ENCODE measurements at places on chromosomes 13 and 19.
A peak's percentile ranks its signal among the peaks of the same experiment; 100 is the strongest.

DNA sequence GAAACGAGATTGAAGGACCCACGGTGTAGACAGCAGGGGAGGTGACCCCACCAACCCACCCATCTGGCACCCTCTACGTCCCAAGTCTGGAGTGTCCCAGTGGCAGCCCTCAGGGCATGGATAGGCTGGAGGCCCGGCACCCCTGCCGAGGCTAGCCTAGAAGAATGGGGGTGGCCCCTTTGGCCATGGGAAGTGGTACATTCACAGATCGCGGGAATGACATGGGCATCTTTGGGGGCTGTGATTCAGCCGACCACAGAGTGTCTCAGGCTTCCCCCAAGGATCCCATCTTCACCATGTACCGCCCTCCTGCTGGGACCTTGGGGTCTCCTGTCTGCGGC lies 11.3 kb upstream of the MKNK2 start:
- DNase-seq: no peak

- DNase-seq: no peak
Measured at GRCh38 chr19:44697670-44698034, 1.3 kb upstream of the CEACAM16 start.

DNA sequence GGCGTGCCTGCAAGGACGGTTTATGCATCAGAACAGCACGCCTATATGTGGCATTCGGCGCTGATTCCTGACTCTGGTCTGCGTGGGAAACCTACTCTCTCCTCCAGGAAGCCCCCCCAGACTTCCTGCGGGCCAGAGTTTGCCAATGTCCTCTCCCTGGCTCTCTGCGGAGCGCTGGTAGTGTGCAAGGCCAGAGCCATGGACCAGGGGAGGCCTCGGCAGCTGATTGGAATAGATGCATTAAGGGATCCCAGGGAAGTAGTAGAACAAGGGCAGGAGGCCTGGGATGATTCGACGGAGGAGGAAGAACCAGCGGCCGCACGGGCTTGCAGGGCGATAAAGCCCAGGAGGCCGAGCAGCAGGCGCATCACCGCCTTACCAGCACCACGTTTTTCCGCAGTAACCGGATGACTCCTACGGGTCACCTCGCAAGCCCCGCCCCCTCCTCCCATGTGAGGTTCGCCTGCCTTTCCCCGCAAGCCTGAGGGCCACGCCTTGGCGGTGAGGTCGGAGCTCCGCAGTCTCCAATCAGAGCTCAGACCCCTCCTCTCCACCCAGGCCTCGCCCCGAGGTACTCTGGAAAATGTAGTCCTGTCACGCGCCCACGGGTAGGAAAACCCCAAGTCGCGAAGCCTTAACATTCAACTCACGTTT lies 5.0 kb downstream of the CLEC11A start:
- peak; percentile 63 for DNase-seq

DNA sequence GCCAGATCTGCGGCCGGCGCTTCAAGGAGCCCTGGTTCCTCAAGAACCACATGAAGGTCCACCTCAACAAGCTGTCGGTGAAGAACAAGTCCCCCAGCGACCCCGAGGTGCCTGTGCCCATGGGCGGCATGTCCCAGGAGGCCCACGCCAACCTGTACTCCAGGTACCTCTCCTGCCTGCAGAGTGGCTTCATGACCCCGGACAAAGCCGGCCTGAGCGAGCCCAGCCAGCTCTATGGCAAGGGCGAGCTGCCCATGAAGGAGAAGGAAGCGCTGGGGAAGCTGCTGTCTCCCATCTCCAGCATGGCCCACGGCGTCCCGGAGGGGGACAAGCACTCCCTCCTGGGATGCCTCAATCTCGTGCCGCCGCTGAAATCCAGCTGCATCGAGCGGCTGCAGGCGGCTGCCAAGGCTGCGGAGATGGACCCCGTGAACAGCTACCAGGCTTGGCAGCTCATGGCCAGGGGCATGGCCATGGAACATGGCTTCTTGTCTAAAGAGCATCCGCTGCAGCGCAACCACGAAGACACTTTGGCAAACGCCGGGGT lies 72.6 kb downstream of the ZNF536 start:
- no peak for DNase-seq

DNA sequence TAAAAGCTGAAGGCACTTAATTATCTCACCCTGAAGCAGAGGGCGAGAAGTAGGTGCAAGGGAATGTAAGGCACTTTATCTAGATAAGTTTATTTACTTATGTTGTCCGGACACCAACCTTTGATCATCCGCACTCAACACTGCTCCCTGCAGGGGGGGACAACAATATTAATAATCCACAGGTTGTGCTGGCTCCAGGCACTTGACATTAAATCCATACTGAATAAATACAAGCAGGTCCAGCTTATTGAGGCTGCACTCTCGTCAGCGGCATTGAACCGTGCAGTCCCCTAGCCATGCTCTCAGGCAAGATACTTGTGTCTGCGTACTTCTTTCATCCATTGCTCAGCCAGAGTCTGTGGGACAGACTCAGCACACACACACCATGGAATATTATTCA lies 374.5 kb upstream of the NBEA start:
- DNase-seq: no peak

DNA sequence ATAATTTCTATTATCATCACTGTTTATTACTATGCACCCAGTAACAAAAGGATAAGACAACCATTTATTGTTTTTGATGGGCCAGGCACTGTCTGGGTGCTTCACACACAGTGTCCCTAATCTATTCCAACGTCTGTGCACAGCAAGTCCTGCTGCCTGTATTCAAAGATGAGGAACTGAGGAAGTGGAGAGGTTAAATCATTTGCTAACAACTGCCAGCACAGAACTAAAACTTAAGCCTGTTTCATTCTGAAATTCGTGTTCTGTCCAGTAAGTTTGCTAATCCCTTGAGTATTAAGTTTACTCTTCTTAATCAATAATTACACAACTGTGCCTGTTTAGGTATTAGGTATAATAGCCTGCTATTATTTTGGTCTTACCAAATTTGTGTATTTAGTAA lies 41.9 kb downstream of the TEX26 start:
- no peak for DNase-seq

GRCh38 chr19:19554074-19555023 lies 16.3 kb downstream of the CILP2 start:
- DNase-seq: no peak

DNA sequence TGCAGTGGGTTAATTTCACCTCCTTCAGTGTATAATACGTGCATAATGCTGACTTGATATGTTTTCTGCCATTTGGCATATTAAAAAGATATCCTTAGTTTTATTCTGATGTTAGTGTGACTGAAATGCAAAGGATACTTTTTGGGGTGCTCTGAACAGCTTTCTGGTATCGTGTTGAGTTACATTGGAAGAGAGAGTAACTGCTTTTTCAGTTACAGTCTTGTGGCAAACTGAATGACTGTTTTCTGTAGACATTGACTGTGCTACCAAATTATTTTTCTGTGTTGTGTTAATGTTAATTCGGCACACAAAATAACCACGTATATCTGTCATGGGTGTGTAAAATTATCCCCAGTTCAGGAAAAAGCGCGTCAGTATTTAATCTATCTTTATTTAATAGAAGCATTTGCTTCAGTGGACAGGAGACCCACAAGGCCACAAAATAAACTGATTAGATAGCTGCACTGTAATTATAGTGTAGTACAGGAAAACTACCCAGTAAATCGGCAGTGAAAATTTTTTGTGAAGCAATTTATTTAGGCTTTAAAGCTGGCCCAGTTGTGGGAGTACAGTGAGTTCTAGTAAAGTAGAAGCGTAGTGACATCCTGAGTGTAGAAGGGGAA lies 2.5 kb downstream of the URI1 start:
- no peak for DNase-seq

DNA sequence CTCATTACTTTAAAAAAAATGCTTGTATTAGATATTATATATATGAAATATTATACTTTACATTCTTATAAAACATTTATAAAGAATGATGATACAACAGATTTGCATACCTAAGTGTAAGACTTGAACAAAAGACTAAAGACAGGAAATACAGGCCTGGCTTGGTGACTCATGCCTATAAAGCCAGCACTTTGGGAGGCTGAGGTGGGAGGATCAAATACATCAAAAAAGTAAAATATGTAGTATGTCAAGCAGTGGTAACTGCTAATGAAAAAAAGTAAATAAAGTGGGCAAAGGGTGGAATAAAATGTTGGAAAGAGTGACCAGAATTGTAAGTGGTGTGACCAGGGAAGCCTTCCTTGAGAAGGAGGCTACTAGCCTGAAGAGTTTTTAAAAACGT lies 133.7 kb downstream of the GGACT start:
- DNase-seq: peak; percentile 43

DNA sequence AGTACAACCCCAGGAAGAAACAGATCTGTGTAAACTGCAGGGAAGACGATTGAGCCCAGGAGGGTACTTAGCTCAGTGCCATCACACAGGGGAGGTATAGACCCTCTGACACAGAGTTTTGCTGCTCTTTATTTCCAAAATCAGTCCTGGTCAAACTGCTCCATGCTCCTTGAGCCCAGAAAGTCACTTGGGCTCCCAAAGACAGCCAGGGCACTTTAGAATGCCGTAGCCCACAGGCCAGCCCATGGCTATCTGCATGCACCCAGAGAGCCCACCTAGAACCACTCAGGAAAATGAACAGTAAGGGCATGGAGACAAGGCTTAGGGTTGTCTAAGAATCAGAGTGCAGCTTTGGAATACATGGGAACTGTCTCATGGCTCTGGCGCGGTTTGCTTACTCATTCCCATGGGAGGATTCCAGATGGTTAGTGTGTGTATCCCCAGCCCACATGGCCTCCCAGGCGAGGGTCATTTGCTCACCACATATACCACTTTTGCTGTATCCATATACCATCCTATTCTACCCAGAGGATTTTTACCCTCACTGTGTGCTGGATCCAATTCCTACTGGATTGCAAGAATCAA lies 14.7 kb upstream of the PDCD5 start:
- DNase-seq: peak; percentile 60

DNA sequence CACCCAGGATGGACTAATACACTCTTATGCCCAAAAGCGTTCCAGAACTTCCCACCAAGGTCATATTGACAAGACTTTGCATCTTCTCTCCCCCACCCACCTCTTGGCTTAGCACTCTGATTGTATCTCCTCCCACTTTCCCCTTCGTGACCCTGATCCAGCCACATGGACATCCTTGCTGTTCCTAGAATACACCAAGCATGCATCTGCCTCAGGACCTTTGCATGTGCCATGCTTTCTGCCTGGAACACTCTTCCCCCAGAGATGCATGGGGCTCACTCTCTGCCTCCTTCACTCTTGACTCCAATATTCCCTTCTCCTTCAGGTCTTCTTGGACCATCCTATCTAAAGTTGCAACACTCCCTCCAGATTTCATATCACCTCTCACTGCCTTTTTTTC lies 16.2 kb upstream of the LAIR1 start:
- no peak for DNase-seq

- DNase-seq: no peak
Measured at GRCh38 chr13:74036373-74036772, 97.8 kb downstream of the KLF12 start.

DNA sequence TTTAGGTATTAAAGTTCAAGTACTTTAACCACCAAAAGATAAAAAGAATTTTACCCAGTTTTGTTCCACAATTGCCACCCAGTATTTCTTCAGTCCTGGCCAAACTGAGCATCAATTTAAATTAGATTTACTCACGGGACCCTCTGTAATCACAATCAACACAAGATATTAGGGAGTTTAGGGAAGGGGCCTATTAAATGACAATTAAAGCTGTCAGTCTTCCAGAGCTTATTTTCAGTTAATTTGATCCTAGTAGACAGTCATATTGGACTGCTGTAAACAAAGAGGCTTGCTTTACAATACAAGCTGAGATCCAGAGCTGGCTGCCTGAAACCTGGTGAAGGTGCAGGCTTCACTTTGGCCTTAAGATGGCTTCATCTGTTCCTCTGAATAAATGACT lies 321.2 kb upstream of the NBEA start:
- DNase-seq: no peak

DNA sequence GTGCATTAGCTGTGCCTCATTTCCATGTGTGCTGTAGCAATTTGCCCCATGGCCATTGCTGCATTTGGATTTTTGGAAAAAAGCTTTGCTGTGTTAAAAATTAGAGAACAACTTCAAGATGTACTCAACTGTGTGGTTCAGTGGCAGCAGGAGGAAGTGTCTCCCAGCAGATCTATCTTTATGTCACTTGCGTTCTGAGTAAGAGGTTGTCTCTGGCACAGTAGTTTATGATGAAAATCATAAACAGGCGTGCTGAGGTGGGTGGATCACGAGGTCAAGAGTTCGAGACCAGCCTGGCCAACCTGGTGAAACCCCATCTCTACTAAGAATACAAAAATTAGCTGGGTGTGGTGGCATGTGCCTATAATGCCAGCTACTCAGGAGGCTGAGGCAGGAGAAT lies 29.0 kb upstream of the RNF17 start:
- no peak for DNase-seq

- DNase-seq: no peak
Measured at GRCh38 chr19:15640904-15641597, 354 bp downstream of the CYP4F3 start.

DNA sequence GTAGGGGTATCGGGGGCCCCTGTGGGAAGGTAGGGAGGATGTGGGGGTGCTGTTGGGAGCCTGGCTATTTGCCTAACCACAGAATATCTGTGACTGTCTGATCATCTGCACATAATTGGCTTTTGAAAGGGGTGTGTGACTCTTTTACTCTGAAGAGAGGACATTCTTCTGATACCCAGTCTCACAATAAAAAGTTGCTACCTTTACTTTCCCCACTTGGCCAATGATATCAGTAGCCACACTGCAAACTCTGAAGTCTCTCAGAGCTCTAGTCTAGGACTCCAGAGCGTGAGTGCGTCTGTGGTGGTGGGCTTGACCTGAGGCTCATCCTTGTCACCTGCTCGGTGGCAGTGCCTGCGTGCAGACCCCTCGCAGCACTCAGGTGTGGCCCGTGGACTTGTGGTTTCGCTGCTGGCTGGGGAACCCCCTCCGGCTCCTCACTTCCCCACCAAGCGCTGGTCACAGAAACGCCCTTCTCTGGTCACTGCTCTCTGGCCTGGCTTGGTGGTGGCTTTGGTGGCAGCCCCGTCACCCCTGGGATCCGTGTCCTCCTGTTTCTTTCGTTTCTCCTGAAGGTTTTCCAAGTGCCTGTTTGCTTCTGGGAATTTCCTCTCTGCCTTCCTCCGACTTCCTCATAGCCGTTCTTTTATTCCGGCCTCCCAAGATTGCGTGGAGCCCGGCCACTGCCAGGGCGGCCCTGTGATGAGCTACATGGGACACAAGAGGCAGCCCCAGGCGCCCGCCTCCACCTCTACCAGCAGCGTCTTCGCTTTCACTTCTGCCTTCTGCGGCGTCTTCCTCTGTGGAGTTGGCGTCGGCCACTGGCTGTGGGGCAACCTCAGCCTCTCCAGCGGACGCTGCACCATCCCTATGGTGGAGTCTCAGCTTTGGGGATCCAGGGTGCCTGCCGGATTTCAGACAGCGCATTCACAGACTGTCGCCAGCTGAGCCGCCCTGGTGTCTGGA lies 78.0 kb downstream of the ATP11A start:
- DNase-seq: no peak

All from brain microvascular endothelial cell (primary cell).